ENCODE measurements at places on chromosomes 4 and X.

- no peak for DNase-seq
Measured at GRCh38 chr4:25098964-25099891, 61.0 kb downstream of the SEPSECS start.

DNA sequence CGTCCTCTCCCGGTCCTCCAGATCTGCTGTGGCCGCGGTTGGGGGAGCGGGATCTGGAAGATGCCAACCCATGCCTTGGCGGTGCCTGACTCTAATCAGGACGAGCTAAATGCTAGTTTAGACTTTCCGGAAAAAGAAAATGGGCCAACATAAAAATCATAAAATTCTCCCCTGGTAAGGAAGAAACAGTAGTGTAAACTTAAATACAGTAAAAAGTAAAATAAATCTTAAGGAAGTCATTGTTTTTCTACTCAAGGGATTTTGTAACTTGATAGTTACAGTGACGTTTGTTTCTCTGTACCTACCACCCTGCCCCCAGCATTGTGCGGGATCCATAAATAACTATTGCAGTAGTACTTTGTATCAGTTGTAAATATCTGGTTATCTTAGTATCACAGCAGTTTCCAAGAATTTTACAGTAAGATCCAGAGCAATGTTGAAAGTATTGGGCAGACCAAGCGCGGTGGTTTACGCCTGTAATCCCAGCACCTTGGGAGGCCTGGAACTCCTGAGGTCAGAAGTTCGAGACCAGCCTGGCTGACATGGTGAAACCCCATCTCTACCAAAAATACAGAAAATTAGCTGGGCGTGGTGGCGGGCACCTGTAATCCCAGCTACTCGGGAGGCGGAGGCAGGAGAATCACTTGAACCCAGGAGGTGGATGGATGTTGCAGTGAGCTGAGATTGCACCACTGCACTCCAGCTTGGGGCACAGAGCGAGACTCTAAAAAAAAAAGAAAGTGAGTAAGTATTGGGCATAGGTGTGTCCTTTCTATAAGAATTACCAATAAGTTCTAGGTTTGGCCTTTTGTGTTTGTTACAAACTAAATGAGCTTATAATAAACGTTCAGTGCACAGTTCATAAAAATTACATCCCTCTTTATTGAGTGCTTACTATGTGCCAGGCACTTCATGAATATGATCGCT lies 1.0 kb upstream of the PLA2G12A start:
- DNase-seq = no peak

GRCh38 chr4:20474119-20474518 lies 222.4 kb downstream of the SLIT2 start:
- no peak for DNase-seq

- no peak for DNase-seq
Measured at GRCh38 chrX:150217609-150218008, 145.5 kb upstream of the MAMLD1 start.

DNA sequence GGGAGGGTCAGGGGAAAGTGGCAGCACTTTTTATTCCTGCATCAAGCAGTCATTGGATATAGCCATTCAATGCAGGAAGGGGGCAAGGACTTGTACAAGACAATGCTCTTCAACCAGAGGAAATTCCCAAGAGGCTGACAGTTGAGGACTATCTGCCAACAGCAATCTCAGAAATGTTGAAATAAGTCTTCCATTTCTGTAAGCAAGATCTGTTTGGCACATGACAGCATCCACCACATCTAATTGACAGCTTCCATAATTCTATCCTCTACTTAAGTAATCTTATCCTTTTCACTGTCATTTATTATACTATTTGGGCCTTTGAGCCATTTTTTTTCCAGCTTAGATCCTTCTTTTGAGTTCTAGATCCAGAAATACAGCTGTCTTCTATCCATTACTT lies 110.7 kb downstream of the CFAP299 start:
- DNase-seq = no peak

- DNase-seq = no peak
Measured at GRCh38 chrX:63250253-63250868, 100.8 kb downstream of the SPIN4 start.

GRCh38 chr4:7526929-7527535 lies 92.3 kb upstream of the PSAPL1 start:
- DNase-seq = no peak

DNA sequence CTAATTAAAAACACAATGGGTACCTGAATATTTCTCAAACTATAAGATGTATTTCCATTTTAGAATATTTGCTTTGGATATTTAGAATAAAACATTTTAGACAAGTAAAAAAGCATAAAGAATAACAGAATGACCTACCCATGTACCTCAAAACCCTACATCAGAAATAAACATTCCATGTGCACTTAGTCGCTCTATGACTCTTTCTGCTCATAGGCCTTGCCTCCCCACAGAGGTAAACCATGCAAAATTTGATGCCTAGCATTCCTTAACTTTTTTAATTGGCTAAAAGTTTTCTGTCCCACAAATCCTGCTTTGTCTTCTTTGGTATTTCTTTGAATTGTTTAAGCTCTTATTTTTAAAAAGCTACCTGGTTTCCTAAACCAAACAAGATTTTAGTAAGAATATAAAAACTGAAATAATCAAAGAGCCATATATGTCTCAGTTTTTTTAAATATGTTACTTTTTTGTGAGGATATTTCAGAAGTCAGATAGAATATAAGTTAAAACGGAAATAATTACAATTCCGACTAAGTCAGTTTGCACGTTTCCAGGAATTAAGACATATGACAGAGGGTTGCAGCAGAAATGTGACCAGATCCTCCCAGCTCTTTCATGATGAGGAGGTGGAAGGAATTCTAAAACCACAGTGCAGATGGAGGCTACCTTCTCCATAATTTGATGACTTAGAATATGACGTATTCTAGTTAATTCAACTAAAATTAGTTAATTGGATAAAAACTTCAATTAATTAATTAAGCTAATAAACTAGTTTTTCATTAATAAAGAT lies 102.5 kb downstream of the FIP1L1 start:
- no peak for DNase-seq

DNA sequence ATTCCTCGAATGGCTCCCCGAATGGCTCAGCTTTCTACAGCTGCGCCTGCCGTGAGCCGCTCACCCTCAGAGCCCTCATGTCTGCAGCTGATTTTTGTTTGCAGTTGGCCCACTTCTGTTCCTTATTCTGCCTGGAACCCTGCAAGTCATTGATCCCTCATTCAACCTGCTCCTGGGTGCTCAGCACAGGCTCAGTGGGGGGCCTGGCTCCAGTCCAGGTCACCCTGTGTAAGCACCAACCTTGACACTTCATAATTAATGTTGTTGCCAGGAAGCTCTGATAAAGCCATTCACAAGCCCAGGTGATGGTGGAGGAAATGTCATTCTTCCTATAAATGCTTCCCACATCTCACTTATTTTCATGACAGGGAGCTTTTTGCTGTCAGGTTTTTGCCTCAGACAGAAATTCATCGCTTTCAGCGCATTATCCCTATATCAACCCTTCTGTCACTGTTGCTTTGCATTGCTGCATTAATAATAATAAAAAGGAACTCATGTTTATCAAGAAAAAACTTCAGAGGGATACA lies 85.7 kb downstream of the F11 start:
- no peak for DNase-seq

DNA sequence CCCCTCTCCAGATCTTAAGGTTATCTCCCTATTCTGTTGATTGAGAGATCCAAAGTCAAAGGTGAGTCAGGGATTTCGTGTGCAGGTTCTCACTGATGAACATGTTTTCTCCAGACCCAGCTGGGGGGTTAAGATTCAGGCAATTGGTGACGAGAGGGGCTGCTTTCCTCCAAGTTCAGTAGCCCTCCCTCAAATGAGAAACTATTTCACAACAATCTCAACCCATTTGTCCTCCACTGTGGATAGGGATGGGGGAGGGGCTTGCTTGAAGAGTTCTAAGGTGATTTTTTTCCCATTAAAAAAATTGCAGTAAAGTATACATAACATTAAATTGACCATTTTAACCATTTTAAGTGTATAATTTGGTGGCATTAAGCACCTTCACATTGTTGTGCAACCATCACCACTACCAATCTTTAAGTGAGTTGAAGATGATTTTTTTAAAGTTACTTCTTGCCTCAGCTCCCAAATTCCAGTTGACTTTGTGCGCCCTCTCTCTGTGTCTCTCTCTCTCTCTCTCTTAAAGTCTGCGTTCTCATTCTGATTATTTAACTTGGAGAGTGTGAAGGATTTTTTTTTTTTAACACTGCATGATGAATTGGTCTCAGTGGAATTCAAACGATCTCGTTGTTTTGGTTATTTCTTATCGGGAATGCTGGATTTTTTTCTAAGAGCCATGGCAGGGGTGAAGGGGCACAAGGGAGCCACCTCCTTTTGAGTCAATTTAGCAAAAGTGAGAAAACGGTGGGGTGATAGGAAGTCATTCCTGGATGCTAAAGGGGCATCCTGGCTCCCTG lies 175.9 kb downstream of the SHROOM3 start:
- DNase-seq = no peak

DNA sequence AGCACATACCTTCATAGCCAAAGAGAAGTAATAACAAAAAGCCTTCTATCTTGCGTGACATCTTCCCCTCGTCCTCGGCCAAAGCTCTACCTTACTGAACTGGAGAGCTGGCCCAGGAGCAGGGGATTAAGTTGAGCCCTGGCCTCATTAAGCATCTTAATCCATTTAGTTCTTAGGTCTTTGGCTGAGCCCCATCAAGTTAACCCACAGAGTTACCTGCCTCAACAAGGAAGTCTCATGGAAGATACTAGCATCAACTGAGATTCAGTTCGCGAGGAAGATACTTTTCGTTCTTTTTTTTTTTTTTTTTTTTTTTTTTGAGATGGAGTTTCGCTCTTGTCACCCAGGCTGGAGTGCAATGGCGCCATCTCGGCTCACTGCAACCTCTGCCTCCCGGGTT lies at the start of gene RS1:
RS1 (minus strand) TSS at position 101 of the 400 bp plus-strand sequence; CDS start at position 61, 40 bp downstream.
- no peak for DNase-seq

- DNase-seq = no peak
Measured at GRCh38 chrX:30822068-30822681, 66.9 kb downstream of the TAB3 start.

DNA sequence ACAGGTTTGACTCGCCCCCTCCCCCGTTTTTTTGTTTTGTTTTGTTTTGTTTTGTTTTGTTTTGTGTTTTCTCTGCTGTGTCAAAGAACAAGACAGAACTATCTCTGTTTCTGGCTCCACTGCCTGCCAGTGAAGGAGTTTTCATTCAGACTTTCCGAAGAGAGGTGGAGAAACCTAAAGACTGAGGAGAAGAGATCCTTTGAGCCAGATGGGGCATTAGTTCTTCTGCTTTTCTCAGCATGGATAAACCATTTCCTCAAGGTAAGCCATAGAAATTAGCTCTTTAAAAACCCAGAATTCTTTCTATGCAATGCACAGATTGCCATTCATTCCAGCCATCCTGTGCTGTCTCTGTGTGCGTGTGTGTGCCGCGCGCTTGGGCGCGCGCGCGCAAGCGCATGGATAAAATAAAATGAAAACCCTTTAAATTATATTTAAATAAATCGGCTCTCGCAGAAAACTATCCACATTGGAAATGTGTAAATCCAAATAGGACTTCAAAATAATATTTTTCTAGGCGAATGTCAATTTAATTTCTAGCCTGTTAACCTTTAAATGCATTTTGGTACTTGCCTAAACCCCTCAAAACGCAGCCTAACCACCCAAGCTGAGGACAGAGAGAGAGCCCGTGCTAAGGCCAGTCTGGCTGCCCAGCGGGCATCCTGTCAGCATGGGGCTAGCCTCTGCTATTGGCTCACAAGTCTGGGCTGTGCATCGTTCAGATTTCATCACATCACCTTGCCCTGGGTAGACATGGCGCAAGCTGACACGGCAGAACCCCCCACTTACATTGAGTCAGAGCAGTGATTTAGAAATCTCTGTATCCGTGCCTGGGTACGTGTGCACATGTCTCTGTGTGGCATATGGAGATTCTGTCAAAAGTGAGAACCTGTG lies 113.0 kb upstream of the VAMP7 start:
- DNase-seq = no peak

- DNase-seq = no peak
Measured at GRCh38 chr4:166527500-166527899, 654.5 kb downstream of the TLL1 start.

DNA sequence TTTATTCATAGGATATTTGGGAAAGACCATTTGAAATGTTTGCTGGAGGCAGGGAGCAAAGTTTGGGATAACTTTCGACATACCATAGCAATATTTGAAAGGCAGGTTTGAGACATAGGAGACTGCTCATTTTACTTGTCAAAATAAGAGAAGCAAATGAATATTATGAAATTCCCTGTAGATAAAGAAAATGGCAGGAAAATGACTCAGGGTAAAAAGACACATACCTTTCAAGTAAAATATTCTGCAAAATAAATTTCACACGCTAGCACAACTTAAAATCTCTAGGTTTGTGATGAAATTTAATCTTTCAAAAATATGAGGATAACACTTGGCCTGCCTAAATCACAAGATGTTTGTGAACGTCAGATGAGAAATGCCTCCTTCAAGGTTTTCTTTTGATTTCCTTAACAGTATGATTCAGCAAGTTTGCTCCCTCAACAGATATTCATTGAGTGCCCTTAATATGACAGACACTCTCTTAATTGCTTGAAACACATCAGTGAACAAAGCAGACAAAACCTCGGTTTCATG lies 6.6 kb downstream of the TMEM156 start:
- no peak for DNase-seq

GRCh38 chr4:68361146-68361589 lies 11.3 kb upstream of the YTHDC1 start:
- DNase-seq = no peak

- no peak for DNase-seq
Measured at GRCh38 chrX:17669891-17670290, 67.4 kb upstream of the SCML1 start.

DNA sequence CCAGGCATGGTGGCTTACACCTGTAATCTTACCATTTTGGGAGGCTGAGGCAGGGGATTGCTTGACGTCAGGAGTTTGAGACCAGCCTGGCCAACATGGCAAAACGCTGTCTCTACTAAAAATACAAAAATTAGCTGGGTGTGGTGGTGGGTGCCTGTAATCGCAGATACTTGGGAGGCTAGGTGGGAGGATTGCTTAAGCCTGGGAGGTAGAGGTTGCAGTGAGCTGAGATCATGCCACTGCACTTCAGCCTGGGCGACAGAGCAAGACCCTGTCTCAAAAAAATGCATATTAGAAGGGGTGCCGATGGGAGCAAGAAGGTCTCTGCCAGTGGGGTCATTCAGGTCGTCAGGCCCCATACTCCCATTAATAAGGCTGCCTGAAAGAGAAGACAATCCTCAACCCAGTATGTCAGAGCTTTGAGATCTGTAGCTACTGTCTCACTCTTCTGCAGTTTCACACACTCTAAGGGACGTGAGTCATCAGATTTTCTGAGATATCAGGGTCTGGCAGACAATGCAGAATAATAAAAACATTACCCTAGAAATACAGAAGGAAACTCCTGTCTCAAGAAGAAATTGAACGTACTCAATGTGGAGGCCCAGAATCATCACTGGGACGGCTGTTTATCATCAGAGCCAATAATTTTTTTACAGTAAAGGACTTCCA lies 176.7 kb upstream of the FAT1 start:
- DNase-seq = no peak

- no peak for DNase-seq
Measured at GRCh38 chrX:120739300-120739699, 109.4 kb upstream of the C1GALT1C1 start.

GRCh38 chr4:2341911-2342652 lies 76.4 kb downstream of the ZFYVE28 start:
- no peak for DNase-seq
